Activated CD4-positive, alpha-beta T cell treated with anti-CD3 and anti-CD28 coated beads, Interleukin-2, amount 50 U/mL, for 48 hours (primary cell): ENCODE measurements at places on chromosomes 11 and 22.

GRCh38 chr22:42994917-42995562, 19.9 kb downstream of the PACSIN2 start:
- no peak for DNase-seq

- no peak for DNase-seq
These were observed 46.1 kb downstream of the ARFGAP2 start for GRCh38 chr11:47130543-47130942.

- no peak for DNase-seq
These were observed 255.8 kb downstream of the TBC1D22A start for GRCh38 chr22:47018010-47018910.

GRCh38 chr11:6655020-6655789, 404 bp downstream of the DCHS1 start:
- DNase-seq, result no peak

DNA sequence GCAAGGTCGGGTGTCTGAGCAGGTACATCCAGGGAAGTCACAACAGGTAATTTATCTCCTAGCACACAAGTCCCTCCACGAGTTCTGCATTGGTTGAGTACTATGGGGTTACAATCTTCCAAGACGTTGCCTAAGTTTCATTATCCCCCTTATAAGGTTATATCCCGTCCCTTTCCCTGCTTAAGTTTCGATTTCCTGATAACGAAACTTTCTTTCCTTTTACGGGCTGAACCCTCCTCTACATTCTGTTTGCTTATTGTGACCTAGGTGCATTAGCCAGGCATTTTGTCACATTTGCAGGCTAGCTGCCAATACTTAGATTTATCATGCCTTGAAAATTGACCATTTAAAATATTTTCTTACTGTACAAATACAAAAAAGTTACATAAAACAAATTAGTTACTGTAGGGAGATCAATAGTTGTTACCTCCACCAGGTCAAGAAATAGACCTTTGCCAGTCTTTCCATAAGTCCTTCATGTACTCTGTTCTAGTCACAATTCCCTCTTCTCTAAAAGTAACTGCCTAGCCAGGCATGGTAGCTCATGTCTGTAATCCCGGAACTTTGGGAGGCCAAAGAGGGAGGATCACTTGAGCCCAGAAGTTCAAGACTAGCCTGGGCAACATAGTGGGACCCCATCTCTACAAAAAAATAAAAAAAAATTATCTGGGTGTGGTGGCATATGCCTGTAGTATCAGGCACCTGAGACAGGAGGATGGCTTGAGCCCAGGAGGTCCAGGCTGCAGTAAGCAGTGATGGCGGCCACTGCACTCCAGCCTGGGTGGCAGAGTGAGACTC, 14.3 kb upstream of the PITPNB start:
- no peak for DNase-seq

DNA sequence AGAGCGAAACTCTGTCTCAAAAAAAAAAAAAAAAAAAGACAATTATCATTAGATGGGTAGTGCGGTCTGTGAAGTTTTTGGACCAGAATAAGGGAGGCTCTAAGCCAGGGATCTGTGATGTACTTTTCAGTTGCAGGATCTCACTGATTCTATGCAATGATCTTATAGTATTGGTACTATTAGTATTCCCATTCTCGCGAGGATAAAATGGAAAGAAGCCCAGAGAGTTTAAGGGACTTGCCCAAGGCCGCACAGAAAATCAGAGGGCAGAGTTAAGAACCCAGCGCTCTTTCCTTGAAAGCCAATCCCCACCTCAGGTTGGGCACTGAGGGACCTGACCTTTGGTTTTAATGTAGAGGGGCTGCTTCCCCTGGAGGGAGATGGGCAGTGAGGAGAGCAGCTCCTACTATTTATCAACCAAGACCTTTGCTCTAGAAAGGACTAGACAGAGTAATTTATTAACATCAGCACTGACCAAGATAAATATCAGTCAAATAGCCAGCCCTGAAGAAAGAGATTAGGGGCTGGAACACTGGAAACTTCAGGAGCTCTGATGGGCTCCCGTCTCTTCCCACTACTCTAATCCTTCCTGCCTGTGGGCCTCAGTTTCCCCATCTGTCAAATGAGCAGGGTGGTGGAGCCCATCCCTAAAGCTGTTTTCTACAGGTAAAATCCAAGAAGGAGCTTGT, 6.0 kb downstream of the NIPSNAP1 start:
- DNase-seq, result no peak

DNA sequence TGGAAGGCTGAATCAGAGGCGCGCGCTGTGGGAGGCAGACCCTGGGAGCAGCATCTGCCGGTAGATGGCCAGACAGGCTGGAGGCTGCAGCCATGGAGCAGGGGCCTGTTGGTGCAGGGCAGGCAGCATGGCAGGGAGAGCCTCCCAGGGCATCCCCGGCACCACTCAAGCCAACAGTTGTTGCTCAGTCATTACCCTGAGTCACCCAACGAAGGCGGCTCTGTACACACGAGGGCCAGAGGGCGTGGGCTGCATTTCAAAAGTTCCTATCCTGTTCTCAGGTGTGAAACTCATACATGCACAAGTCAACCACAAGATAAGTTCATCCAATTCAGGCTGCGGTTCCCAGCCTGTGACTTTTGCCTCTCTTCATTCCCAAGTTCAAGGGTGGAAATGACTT, 2.6 kb downstream of the ANO1 start:
- DNase-seq, result no peak

DNA sequence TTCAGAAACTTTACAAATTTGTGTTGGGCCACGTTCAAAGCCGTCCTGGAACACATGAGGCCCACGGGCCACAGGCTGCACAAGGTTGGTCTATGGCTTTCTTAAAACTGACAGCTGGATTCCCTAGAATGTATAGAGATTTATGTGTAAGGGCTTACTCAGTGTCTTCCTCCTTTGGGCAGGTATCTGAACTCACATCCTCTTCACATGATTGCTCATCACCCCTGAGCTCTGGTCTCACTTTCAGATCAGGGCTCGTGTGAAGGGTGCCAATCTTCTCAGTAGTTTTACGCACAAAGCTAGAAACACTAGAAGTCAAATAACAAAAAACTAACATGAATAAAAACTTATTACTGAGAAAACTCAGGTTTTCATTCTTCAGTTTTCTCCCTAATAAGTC, 27.1 kb downstream of the HPS5 start:
- DNase-seq, result no peak

GRCh38 chr11:80417681-80418080, 976.9 kb upstream of the TENM4 start:
- no peak for DNase-seq

GRCh38 chr22:40037320-40037719, 42.6 kb downstream of the FAM83F start:
- no peak for DNase-seq

GRCh38 chr11:130873761-130874160, 42.5 kb downstream of the SNX19 start:
- DNase-seq, result no peak

- no peak for DNase-seq
These were observed 9.0 kb upstream of the PLAAT2 start for GRCh38 chr11:63572026-63572688.

DNA sequence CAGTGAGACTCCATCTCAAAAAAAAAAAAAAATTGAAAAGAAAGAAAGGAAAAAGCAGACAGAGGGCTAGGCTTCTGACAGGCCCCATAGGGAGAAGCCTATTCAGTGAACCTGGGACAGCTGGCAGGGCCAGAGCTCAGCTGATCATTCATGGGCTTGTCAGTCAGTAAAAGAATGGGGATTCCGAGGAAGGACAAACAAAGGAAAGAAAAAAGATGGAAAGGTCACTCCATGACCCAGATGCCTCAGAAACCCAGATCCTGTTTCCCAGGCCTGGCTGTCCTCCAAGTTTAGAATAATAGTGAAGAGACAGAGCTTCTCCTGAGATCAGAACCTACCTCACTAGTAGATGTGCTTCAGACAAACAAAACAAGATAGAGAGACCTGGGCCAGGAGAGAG, 34.3 kb upstream of the ASPHD2 start:
- no peak for DNase-seq

DNA sequence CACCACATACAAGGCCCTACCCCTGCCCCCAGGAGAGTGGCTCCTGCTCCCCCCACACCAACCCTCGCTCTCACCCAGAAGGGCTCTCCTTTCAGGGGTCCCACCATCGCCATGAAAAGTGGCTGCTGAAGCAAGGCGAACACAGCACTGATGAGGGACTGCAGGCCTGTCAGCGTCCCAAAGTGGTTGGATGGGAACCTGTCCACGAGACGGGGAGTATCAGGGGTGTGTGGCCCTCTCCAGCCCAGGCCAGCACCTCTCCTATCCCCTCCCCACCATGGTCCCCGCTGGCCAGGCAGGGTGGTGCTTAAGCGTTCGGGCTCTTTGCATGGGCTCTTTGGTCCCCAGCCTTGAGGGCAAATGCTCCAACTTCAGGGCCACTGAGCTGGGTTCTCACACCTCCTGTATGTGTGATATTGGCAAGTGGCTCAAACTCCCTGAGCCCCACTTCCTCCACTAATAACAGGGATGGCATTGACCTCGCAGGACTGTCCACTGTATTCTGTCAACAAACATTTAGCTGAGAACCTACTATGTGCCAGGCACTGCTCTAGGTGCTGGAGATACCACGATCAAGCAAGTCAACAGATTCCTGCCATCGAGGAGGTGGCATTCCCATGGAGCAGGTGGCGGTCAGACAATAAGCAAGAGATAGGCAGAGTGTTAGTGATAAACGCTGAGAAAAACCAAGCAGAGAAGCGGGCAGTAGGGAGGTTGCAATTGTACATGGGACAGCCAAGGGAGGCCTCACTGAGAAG, 26.9 kb downstream of the RTN4RL2 start:
- DNase-seq, result no peak

DNA sequence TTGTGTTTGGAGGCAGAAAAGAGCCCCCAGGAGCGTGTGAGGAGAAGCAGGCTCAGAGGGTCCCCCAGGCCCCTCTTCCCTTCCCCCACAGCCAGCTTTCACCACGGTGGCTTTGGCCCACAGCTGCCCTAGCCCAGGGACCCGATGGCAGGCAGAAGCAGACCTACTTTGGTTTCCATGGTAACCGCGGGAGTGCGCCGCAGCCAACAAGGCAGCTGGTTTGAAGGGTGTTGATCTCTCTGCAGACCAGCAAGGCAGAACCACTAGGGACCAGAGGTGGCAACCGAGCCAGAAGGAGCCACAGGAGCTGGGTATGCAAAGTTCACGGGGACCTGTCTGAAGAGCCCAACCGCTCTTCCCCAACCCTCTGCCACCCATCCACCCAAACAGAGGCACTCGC, 69.4 kb downstream of the BUD13 start:
- no peak for DNase-seq

DNA sequence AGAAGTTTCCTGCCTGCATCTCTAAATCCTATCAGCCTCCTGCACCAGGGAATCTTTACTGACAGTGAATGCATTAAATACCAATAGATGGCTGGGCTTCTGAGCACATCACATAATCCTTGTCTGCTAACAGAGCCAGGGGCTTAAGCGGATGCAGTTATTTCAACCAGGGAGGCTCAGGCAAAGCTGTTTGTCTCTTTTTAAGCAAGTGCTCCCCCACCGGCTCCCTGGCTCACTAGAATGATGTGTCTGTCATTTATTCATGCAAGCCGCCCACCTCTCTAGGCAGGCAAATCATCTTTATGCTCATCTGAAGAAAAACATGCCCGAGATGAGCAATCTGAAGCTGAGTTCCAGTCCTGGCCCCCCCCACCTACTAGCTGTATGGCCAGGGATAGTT, 182.3 kb downstream of the TENM4 start:
- DNase-seq, result no peak

GRCh38 chr11:63687845-63688244, 6.5 kb downstream of the RTN3 start:
- no peak for DNase-seq

DNA sequence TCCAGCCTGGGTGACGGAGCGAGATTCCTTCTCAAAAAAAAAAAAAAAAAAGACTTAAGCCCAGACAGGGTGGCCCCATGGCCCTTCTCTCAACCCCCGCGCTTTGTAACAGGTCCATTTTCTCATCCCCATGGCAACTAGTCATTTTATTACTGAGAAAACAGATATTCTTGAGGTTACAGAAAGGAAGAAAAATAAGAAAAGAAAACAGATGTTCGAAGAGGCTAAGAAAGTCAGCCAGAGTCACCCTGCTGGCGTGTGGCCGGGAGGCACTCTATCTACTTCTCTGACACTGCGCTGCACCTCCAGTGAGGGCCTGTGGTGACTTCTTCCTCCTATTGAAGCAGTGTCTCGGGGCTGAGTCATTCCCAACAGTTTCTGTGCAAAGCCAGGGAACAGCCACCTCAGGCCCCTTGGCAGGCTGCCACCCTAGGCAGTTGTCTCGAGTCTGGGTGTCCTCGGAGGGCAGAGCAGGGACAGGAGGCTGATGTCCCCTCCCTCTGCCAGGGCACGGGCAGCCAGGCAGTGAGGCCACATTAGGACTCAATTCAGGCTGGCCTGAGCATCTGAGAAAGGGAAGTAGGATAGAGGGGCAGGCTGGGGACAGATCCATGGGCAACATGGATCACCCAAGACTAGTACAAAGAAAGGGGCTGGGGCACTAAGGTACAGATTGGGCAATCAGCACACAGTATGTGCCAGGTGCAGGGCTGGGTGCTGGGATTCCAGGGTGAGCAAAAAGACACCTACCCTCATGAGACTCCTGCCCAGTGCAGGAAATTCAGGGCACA, 16.4 kb upstream of the SYVN1 start:
- peak; percentile 43 for DNase-seq

GRCh38 chr11:8263769-8264410, at the start of gene LMO1:
LMO1 (minus strand) TSS chr11:8263878; CDS start chr11:8263362, 516 bp downstream.
- peak; percentile 82 for DNase-seq

DNA sequence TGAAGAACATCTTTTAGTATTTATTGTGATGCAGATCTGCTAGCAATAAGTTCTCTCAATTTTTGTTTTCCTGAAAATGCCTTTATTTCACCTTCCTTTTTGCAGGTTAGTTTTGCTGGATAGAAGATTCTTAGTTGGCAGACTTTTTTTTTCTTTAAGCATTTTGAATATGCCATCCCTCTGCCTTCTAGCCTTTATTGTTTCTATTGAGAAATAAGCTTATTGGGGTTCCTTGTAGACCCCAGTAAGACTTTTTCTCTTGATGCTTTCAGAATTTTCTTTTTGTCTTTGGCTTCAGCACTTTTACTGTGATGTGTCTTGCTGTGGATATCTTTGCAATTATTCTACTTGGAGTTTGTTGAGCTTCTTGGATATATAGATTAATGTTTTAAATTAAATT, 160.6 kb downstream of the PGR start:
- no peak for DNase-seq

- no peak for DNase-seq
These were observed 1.9 kb downstream of the TMEM45B start for GRCh38 chr11:129817534-129818051.

GRCh38 chr11:121914508-121915059, 201.4 kb downstream of the BLID start:
- no peak for DNase-seq

GRCh38 chr11:12625438-12626071, 48.7 kb upstream of the TEAD1 start:
- no peak for DNase-seq

GRCh38 chr22:26072621-26073020, 96.6 kb upstream of the SEZ6L start:
- no peak for DNase-seq

- DNase-seq, result no peak
These were observed 31.6 kb downstream of the MRGPRX4 start for GRCh38 chr11:18204220-18204619.

- no peak for DNase-seq
These were observed 10.1 kb downstream of the COA4 start for GRCh38 chr11:73866586-73866996.

- DNase-seq, result no peak
These were observed 35.7 kb downstream of the TP53I11 start for GRCh38 chr11:44915004-44915403.
